Fibroblast of skin of abdomen (primary cell): ENCODE measurements at places on chromosomes 3 and 15.

DNA sequence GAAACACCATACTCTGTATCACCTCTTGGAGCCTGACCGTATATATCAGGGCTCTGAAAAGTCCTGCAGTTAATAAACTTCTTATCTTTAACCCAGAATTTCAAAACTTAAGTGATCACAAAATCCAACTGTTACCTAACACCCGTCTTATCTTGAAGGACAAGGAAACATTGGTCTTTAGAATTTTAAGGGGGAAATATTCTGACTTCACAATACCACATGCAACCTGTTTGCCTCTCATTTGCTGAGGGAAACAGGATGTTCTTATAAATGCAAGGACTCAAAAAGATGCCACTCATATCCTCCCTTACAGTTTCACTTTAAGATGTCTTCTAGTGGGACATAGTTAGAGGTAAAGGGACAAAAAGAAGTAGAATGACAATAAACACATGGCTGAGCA lies 67.9 kb downstream of the CRTC3 start:
- DNase-seq = no peak

DNA sequence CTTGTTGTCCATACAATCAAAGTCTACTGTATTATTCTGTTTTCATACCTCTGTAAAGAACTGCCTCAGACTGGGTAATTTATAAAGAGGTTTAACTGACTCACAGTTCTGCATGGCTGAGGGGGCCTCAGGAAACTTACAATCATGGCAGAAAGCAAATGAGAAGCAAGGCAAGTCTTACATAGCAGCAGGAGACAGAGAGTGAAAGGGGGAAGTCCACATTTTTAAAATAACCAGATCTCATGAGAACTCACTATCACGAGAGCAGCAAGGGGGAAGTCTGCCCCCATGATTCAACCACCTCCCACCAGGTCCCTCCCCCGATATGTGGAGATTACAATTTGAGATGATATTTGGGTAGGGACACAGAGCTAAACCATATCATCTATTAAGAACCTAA lies 724.6 kb upstream of the CBLB start:
- no peak for DNase-seq

DNA sequence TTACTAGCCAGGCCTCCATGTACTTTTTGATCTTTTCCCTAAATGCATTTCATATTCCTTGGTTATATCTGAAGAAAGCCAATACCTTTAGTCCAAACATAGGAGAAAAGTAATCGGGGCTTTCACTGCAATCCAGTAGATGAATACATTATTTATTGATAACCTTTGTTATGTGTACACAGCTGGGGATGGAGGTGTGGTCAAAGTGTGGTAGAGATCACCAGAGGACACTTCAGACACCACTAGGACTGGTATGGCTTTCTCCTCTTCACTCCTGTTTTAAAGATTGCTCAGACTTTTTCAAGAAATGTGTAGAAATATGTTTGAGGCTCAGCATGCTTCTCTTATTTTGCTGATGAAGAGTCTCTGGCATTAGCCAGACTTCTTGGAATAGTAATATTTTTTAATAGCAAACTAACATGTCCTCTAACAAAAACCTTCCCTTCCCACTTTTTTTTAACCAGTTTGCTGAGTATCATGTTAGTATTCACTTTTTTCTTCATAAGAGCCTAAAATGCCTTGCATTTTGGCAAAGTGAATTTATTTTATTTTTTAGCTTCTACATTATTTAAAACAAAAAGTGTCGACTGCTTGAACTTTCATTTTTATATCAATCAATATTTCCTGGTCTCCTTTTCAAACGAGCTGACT lies 65.6 kb upstream of the MBNL1 start:
- DNase-seq = no peak

- no peak for DNase-seq
Measured at GRCh38 chr3:152299249-152299976, 30.7 kb downstream of the MBNL1 start.

DNA sequence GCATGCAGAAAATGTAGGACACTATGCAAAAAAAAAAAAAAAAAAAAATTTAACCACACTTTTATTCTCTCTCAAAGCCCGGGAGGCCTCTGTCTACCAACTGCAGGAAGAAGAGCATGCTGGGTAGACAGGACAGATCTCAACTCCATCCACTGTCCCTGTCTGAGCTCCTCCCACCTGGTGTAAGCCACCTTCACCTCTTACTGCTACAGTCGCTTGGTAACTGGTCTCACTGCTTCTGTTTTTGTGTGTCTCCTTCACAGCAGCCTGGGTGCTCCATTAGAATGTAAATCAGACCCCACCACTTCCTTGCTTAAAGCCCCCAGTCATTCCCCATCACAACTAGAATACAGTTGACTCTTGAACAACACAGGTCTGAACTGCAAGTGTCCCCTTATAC lies 115.1 kb upstream of the PROK2 start:
- no peak for DNase-seq

GRCh38 chr3:52931889-52932288 lies 34.5 kb upstream of the STIMATE start:
- no peak for DNase-seq

GRCh38 chr3:115633467-115633866 lies 10.2 kb downstream of the GAP43 start:
- no peak for DNase-seq
